ENCODE measurements at places on chromosomes 1 and 21.

GRCh38 chr21:46314441-46315020 is 9.1 kb downstream of the C21orf58 start:
- no peak for DNase-seq

- peak; percentile 67 for DNase-seq
These were observed 5.1 kb upstream of the ARHGEF2 start for GRCh38 chr1:155983191-155984024.

DNA sequence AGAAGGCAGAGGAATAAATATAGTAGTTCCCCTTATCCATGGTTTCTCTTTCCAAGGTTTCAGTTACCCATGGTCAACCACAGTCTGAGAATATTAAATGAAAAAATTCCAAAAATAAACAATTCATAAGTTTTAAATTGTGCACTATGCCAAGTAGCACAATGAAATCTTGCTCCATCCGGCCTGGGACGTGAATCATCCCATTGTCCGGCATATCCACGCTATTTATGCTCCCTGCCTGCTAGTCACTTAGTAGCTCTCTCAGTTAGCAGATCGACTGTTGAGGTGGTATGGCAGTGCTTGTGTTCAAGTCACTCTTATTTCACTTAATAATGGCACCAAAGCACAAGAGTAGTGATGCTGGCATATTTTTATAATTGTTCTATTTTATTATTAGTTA is 58.6 kb upstream of the ARHGAP29 start:
- no peak for DNase-seq

DNA sequence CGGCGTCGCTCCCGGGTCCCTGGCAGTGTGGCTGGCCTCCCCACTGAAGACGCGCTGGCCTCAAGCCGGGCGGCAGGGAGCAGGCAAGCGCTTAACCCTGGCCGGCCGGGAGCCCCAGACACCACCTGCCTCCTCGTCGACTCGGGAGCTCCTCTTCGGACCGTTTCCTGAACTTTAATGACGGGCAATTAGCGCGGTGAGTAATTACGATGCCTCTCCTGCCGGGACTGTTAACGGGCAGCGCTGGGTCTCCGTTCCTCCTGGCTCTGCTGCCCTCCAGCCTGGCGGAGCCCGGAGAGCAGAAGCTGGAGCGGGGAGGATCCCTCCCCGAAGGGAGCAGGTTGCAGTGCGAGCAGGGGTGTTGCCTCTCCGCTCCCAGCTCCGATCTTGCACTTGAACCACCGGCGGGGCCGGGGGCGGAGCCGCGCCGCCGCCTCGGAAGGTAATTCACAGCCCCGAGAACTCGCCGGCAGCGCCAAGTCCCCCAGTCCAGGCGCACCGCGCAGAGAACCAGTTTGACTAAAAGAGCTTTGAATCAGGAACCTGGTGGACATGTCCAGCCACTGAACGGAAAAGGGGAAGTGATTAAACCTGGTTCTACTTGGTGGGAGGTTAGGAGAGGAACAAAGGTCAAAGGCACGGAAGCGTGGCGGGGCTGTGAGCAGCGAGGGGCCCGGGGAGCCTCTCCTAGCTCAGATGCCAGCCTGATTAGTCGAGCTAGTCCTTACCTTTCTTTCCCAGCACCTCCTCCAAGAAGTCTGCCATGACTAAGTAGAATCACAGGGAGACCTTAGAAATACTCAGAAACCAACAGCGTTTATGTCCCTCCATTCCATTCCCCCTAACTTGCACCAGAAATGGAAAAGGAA is 18.3 kb upstream of the PLEKHA6 start:
- DNase-seq = peak; percentile 27

DNA sequence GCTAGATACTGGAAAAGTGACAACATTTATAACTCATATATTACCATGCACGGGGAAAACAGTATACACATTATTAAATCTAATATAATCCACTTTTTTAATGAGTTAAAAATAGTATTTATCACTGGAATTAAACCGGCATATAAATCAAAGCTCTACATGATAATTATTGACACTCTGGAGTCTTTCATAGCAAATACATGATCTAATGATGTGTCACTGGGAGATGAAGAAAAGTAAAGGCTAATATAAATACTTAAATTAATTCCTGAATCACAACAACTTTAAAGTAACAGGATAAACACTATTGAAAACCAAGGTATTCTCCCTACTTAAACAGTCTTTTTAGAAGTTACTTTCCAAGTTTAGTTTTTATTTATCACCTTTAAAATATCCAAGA is 52.4 kb upstream of the ASPM start:
- no peak for DNase-seq

DNA sequence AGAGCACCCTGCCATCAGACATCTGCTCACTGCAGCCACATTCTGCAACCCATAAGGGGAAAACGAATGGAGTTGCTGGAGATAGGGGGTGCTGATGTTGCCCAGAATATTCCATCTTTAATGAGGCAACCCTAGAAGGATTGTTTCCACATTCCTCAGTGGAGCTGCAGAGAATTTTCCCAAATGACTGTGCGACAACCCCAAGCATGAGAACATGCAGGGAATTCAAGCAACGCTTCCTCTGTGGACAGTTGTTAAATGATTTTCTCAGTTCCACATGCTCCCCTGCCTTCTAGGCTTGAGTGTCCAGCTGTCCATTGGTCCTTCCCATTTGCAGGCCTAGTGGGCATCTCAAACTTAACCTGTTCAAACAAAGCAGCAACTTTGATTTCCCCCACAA is 20.5 kb upstream of the UBL4B start:
- no peak for DNase-seq

DNA sequence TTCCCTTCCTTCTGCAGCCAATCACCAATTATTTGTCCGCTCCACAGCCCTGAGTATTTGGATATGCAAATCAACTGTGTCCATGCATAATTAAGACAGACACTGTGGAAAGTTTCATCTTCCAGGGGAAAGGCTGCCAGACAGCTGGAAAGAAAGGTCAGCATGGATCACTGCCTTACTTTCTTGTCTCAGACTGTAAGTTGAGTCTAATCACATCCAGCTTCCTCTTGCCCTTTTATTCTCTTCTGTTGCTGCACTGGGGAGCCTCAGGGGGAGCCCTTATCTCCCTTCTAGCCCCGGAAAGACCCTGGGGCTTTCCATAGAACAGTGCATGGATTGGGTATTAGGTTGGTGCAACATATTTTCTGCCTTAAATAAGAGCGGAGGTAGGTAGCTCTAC is 182.9 kb downstream of the OMA1 start:
- peak; percentile 15 for DNase-seq

DNA sequence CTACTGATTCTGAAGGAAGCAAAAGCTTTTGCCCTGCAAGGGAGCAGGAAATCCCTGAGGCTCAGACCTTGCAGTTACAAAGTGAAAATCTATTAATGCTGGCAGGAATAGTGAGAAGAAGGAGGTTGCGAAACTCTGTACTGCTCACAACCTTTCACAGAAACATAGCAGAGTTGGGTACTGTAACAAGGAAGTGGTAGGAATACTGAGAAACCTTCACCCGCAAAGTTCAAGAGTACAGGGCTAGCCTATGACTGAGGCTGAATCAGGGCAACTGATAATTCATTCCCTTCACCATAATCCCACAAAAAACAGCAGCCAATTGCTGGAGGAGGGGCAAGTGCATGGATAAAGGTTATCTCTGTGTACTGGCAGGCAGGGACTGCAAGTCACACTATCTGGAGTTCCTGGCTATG is 23.9 kb upstream of the KCTD3 start:
- DNase-seq = peak; percentile 67

DNA sequence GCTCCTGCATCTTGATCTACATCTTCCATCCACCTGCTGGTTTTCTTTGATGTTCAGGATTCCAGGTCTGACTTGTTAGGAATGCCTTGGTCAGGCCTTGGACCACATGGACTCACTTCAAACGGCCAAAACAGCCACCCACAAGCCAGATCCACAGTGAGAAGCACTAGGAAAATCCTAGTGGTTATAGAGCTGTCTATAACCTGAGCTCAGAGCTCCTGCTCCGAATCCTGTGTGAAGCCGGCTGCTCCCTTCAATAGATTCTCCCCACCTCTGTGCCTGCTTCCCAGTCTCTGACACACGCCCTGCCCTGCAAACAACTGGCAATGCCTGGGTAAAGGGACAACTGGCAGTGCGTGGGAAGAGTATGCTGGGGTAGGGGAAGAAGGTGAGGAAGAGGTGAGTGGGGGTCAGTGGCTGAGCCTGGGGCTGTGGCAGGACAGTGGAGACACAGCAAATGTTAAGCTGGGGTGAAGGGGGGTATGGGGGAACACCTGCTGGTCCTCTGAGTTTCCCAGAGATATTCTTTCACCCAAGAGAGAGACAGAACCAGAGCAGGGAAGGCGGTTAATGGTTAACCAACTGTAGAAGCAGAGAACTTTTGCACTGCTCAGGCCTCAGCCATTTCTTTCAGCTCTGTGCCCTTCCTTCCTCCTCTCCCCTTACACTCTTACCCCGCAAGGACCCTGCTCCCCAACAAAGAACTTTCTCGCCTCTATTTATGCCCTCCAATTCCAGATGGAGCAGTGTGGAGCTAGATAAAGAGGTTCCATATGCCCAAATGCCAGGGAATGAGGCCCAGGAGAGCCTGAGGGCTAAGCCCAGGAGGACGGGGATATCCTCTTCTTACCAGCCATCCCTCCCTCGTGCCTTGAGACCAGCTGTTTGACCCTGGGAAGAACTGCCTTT is 4.5 kb downstream of the PLXNA2 start:
- DNase-seq = no peak

DNA sequence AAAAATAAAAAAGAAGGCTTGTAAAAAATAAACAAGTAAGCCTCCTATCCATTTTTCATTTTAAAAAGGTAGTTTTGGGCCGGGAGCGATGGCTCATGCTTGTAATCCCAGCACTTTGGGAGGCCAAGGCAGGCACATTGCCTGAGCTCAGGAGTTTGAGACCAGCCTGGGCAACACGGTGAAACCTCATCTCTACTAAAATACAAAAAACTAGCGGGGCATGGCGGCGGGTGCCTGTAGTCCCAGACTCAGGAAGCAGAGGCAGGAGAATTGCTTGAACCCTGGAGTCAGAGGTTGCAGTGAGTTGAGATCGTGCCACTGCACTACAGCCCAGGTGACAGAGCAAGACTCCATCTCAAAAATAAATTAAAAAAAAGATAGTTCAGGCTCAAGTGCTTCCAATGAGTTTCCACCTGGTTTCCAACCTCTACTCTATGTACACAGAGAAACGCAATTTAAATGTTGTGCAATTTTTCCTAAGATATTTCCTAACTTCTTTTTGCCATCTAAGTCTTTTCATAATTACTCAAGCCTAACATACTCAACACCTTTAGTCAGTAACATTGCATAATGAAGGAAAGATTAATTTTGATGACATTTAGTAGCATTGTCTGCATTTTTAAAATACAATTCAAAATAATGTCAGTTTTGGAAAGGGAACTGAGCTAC is 106.3 kb downstream of the KCNT2 start:
- DNase-seq = no peak

DNA sequence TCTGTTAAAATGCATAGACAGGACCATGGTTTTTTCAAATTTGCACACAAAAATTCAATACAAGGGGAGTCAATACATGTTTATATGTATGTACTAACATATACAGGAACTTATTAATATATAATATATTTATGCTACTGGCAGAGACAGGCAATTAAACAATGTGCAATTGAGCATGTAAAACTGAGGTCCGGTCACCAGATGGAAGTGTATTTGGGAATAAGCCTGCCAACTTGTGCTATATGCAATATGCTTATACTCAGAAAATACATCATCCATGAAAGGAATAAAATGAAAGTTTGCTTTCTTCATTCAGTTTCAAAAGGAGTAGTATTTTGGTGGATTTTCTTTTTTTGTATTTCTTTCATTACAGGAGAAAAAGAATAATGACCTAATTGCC is 640.2 kb upstream of the CXADR start:
- DNase-seq = no peak

Data from GM12865 (cell line).